ENCODE measurements at places on chromosomes 11 and 22. TPM values are rescaled to one million over a fixed set of nuclear protein-coding genes. Genes with fewer than 3 reads are reported as not detected.

DNA sequence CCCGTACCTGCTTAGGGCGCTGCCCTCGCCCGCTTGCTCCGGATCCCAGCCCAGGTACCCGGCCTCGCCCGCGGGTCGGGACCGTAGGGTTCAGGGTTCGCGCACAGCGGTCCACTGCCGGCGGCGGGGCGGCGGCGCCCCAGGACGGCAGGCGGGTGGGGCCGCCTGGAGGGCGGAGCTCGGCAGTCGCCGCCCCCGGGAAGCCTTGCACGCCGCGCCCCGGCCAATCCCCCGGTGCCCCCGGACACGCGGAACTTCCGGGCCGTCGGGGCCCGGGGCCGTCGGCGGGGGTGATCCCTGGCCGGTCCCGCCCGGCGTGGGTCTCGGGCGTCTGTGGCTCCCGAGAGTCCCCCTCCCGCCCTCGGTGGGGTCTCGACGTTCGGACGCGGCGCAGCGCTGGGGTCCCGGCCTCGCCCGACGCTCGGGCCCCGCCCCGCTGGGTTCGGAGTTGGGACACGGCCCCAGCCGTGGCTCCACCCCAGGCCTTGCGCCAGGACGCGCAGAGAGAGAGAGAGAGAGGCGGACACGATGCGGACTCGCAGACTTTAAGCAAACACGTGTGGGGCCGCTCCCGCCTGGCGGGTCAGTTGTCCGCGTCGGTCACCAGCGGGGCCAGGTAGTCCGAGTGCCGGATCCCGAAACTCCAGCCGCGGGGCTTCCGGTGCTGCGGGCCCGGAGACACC, at the start of gene TYMP:
TYMP (minus strand) TSS at position 116 of the 683 bp plus-strand sequence. CDS start 303 bp downstream, outside the sequence.
- peak; percentile 55 for DNase-seq

- no peak for DNase-seq
Measured at GRCh38 chr11:96290631-96291030, 52.4 kb downstream of the MAML2 start.

GRCh38 chr22:35918456-35918855, 110.2 kb downstream of the RBFOX2 start:
- no peak for DNase-seq

DNA sequence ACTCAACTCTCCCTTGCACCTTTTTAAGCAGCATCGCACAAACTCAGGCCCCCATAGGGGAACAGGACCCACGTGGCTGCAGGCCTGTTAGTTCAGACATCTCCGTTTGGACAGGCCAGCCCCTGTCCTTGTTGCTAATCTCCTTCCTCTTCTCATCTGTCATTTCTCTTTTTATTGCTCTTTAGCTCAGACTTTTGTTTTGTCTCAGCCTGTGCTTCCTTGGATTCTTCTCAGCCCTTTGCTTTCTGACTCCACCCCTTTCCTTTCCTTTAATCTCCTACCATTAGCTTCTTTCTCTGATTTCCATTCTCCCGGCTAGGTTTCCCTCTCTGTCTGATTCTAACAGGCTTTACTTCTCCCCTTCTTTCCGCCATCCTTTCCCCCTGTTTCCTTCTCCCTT, 68.7 kb downstream of the SCN3B start:
- no peak for DNase-seq

DNA sequence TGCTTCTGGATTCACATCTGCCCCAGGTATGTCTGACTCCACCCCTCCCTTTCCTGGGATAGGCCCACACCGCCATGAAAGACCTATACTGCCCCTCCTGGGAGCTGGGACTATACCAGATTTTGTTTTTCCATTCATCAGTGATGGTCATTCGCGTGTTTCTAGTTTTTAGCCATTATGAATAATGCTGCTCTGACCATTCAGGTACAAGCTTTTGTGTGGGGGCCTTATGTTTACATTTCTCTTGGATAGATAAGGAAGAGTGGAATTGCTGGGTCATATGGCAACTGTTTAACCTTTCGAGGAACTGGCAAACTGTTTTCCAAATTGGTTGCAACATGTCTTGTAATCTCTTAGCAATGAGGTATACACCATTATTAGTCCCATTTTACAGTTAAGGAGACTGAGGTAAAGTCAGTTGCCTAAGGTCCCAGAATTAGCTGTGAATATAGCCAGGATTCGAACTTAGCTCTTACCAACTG, 1.2 kb upstream of the TBC1D10A start:
- no peak for DNase-seq

GRCh38 chr11:106061954-106062949, 14.9 kb downstream of the KBTBD3 start:
- DNase-seq = no peak

GRCh38 chr22:20956258-20957101, 10.6 kb upstream of the AIFM3 start:
- peak; percentile 17 for DNase-seq

DNA sequence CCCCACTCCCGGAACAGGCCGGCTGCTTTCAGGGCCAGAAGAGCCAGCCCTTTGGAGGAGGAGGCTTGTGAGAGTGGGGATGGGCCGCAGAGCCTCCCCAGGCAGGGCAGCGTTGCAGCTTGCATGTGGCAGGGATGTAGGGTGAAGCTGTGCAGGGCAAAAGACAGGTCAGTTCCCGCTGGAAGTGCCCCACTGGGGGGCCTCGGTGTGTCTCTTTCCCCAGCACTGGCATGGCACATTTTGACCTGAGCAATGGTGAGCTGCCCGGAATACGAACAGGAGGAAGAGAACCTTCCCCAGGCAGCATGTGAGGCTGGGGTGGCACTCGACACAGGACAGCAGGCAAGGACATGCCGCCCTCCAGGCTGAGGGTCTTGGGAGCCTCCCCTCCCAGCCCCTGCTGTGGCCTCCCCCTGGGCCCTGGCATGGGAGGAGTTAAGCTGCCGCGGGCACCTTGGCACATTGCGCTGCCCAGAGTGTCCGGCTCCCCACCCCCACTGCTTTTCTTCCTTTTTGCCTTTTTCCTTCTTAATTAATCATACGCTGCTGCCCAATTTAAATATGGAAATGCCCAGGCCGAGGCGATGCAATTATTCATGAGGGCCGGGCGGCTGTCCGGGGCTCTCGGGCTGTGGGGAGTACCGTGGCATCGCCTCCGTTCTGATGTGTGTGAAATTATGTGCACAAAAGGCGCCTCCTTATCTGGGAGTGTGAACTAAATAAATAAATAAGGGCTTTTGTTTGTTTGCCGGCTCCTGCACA, 76.0 kb upstream of the WNT7B start:
- DNase-seq = peak; percentile 33

GRCh38 chr11:7520981-7521487, 7.2 kb downstream of the PPFIBP2 start:
- DNase-seq = no peak

DNA sequence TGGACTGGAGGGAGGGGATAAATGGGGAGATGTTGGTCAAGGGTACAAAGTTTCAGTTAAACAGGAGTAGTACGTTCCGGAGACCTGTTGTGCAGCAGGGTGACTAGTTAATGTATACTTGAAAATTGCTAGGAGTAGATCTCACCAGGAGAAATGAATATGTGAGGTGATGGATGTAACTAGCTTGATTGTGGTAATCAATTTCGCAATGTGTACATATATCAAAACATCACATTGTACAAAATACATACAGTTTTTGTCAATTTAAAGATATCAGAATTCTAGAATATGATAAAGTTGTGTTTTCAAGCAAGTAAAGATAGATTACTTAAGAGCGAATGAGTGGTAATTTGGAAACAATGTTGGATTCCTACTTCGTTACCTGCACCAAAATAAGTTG, 13.3 kb downstream of the EIF3F start:
- DNase-seq = no peak

DNA sequence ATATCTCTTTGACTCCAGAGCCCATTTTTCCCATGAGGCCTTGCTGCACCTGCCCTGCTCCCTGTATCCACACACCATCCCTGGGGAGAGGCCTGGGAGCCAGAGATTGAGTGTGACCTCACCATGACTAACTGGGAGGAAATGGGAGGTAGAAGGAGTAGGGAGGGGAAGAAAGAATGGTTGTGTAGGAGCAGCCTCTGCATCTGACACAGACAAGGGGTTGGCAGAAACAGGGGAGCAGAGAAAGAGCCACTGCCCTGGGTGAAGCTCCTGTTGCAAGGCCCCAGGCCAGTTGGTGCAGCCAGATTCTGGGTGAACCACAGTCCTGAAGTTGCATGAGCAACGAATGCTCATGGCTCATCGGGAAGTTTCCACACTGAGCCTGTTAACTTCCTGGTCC, 32.4 kb downstream of the POU2F3 start:
- DNase-seq = peak; percentile 37

DNA sequence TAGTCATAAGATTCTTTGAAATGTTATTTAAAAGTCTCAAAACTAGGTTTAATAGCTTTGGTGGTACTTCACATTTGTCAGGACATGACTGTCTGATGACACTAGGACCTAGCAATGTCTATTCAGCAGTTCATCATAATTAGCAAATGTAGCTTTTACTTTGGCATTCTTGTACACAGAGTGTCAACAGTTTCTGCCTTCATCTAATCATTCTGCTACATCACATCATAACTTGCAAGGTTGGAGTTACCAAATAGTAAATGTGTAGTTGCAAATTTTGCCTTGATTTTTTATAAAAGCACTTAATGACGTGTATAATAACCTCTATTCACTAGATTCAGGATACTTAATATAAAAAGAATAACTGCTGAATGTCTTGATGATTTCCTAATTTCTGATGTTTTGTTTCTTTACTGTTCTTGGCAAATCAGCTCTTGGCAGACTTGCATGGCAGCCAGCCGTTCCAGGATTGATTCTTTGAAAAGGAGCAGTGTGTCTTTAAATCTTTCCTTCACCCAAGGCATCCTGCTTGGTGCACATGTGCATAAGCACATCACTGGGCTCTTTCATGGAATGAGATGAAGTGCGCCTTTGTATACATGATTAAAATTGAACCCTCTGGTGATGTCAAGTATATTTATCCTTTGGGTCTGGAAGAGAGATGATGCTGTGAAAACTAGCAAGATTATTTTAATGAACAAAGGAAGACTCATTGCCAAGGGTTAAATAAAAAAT, 12.2 kb downstream of the FBXO7 start:
- no peak for DNase-seq

GRCh38 chr22:44881624-44882023, 128.2 kb downstream of the PHF21B start:
- DNase-seq = no peak

The MMP27 gene
- total RNA-seq = not detected

GRCh38 chr11:59138643-59139042, 4.0 kb upstream of the FAM111A start:
- DNase-seq = no peak

GRCh38 chr11:81870066-81870412, 863.6 kb downstream of the FAM181B start:
- no peak for DNase-seq

- no peak for DNase-seq
Measured at GRCh38 chr22:36387709-36387958, 133 bp downstream of the MYH9 start.

The C22orf31 gene
- total RNA-seq = not detected

GRCh38 chr11:28833169-28833568, 725.0 kb downstream of the METTL15 start:
- DNase-seq = no peak

- DNase-seq = peak; percentile 41
Measured at GRCh38 chr11:35246745-35247144, 107.8 kb downstream of the CD44 start.

GRCh38 chr11:44980533-44981427, 30.1 kb upstream of the TP53I11 start:
- DNase-seq = no peak

- DNase-seq = no peak
Measured at GRCh38 chr11:71081704-71082230, 170.6 kb downstream of the SHANK2 start.

GRCh38 chr22:32780726-32781310, 20.7 kb upstream of the TIMP3 start:
- DNase-seq = no peak

The FDXACB1 gene
- 2.6 TPM for total RNA-seq

GRCh38 chr11:96147906-96148486, 195.0 kb downstream of the MAML2 start:
- DNase-seq = no peak

The POU2F3 gene
- 0.20 TPM for total RNA-seq

GRCh38 chr11:22879630-22880029, 19.4 kb upstream of the CCDC179 start:
- no peak for DNase-seq

The SOX10 gene
- total RNA-seq = 0.10 TPM

- no peak for DNase-seq
Measured at GRCh38 chr11:92626624-92627023, 342.8 kb upstream of the MTNR1B start.

The PAMR1 gene
- 12.6 TPM for total RNA-seq

- DNase-seq = no peak
Measured at GRCh38 chr11:18145025-18145424, 12.7 kb downstream of the MRGPRX3 start.

DNA sequence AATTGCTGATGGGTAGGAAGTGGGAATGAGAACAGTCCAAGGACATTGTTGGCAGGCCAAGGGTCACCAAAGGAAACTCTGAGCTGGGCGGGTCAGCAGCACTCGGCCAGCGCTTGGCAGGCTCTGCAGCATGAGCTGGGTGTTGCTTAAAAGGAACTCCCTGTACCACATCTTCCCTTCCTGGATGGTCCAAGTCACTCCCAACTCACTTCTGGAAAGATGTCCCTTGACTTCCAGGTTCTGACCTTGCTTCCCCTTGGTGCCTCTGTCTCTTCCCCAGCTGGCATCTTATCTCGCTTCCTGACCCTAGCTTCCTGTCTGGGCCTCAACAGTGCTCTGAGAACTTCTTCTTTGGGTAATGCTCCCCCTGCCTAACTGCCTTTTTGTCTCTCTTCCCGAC, 24.8 kb upstream of the SWAP70 start:
- no peak for DNase-seq

The ZNRF3 gene
- 5.8 TPM for total RNA-seq

DNA sequence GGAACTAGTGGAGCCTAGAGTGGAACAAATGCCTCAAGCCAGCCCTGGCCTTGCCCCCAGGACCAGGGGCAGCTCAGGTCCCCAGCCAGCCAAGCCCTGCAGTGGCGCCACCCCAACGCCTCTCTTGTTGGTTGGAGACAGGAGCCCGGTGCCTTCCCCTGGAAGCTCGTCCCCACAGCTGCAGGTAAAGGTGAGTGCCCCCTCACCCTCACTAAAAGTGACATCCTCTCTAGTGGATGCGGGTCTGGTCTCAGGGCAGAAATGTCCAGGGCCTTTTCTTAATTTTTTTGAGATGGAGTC, 21.5 kb downstream of the MICALL1 start:
- DNase-seq = no peak

The OR51B5 gene
- not detected for total RNA-seq

- no peak for DNase-seq
Measured at GRCh38 chr11:66674964-66675602, 2.6 kb downstream of the RBM4B start.

DNA sequence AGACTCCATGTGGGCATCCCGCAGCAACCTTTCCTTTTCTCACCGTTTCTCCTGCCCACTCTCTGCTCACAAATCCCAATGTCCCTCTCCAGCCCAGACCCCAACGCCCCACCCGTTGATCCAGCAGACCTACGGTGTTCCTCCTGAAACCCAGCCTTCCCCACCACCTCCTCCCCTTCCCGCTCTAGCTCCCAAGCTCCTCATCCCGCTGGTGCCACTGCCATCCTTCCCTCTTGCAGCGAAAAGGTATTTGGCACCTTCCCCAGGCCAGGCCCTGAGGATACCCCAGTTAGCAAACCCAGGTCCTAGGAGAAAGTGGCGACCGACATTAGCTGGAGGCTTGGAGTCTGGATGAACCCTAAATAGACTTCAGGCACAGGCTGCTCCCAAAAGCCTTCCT, 84.0 kb upstream of the RTL6 start:
- DNase-seq = no peak

The INPP5J gene
- 3.0 TPM for total RNA-seq

- DNase-seq = peak; percentile 27
Measured at GRCh38 chr22:39496131-39496838, 5.8 kb upstream of the MIEF1 start.

All from astrocyte (in vitro differentiated cells and primary cell).